ENCODE measurements at places on chromosomes 2 and 18.

DNA sequence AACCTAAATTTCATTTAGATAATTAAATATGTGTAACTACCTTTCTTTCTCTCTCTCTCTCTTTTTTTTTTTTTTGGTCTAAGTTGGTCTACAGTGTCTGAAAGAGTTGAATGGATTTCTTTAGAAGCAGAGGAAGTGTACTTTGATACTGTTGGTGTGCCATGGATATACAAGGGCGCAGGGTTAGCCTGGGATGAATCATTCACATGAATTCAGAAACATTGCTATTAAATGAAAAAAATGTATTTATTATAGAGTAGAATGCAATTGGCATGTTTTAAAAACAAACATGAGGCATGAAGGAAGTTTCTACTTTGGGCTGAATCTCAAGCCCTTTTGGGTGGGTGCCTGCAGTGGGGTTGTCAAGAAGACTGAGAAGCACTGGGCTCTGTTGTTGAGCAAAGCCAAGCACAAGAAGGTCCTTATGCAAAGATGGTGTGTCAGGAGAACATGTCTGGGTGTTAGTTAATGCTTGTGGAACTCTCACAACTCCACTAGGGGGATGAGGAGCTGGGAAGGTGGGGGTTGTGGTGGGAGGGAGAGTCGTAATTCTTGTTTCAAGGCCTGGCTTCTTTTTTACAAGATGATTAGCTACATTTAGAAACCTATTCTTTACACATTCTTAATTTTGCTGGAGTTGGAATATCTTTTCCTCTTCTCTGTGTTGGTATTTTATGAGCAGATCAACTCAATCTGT is 57.9 kb downstream of the LYPD6 start:
- no peak for DNase-seq

- no peak for DNase-seq
Measured at GRCh38 chr2:239199041-239199768, 201.6 kb downstream of the HDAC4 start.

- DNase-seq = no peak
Measured at GRCh38 chr2:151569167-151569566, 159.5 kb downstream of the RIF1 start.

- DNase-seq = no peak
Measured at GRCh38 chr2:121608367-121608766, 40.9 kb downstream of the CLASP1 start.

- DNase-seq = no peak
Measured at GRCh38 chr2:26633351-26633945, 7.7 kb downstream of the CIB4 start.

DNA sequence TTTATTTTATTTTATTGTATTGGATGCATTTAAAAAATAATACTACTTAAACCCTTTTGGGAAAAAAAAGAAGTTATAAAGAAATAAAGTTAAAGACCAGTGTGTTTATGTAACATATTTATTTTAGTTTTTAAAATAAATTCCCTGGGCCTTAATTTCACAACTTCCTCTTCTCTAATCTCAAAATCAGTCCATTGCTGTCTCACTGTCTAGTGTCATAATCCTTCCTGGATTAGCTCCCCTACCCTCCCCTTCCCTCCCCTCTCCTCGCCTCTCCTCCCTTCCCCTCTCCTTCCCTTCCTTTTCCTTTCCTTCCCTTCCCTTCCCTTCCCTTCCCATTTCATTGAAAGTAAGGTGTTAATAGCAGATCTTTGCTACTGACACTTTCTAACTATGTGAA is 40.3 kb upstream of the ZEB2 start:
- no peak for DNase-seq

DNA sequence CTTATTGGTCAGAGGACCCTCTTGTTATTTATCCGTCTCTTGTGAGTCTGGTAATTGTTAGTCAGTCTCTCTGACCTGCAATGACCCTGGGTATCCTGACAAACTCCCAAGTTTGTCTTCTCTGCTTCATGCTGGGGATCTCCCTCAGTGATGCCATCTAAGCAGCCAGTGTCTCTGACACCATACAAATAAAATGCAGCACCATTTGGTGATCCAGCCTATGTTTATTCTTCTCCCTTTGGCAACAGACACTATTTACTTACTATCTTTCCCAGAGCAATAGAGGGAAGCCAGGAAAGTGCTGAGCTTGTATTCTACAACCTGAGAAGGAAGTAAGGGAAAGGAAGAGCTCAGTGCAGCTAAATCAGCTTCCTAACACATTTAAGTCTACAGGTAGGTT is 15.9 kb downstream of the SERPINE2 start:
- no peak for DNase-seq

- no peak for DNase-seq
Measured at GRCh38 chr2:150127346-150127990, 360.0 kb downstream of the RND3 start.

DNA sequence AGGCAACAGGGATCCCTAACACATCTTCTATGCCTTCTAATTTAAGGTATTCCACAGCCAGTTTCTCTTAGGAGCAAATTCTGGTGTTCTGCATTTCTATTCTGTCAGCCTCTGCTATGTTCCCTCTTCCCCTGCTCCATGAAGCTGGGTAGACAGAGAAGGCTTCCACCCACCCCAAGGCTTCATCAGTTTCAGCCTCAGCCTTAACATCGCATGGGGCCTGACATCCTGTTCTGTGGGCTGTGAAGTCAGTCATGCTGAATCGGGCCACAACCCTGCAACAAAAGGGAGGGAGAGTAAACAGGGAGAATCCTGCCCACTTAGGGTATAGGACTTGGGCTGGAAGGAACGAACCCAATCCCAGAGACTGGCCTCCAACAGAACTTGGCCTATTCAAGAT is 70.6 kb upstream of the PPM1B start:
- no peak for DNase-seq

DNA sequence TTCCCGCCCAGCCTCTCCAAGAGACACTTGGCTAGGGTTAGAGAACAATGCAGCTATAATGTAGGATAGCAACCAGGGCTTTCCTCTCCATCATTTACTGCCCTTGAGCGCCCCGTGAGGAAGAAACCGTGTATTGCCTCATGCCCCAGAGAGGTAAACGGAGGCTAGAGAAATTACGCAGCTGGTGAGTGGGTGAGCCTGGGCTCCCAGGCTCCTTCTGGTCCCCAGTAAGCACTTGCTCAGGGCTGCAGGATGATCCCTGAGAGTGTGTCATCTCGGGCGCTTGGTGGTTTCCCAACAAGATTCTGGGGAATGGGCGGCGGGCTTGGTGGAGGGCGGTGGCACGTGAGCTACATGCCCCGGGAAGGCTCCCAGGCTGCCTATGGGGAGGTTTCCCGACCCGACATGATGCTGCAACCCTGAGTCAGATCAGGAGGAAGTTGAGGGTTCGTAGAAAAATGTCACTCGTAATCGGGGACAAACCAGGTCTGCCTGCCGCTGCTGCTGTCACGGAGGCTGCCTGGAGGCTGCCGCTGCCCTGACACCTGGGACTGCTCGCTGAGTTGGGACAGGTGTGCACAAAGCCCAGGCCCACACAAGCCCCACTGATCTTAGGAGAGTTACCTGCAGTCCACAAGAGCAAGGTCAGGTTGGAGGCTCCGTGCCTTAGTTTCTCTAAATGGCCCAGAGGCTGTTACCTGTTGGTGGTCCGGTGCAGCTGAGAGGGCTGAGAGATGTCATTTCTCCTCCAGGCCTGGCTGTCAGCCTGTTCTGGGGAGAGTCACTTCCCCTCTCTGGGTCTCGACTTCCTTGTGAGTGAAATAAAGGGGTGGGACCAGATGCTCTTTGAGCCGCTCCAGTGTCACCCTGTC is at the start of gene GPR55:
TSS of gene GPR55 (minus strand) at position 773 of the 872 bp plus-strand sequence. CDS start 14,280 bp downstream, outside the sequence.
- DNase-seq = peak; percentile 85

DNA sequence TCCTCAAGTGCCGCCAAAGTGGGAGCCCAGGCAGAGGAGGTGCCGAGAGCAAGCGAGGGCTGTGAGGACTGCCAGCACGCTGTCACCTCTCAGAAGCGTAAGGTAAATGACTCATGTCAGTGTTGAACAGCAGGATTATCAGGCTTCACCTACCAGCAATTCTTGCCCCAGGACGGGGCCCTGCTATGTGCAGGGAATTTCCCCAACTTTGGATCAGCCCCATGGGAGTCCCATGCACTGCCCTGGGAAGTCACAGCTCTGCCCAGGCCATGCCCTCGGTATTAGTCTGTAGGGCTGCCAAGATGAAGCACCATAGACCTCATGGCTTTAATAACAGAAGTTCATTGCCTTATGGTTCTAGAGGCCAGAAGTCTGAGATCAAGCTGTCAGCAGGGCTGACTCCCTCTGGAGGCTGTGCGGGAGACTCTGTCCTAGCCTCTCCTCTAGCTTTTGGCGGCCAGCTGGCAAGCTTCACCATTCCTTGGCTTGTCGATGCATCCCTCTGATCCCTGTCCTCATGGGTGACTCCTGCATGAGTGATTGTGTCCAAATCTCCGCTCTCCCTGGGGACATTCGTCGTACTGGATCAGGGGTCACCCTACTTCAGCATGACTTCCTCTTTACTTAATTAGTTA is 55.9 kb downstream of the TRPM8 start:
- DNase-seq = no peak

DNA sequence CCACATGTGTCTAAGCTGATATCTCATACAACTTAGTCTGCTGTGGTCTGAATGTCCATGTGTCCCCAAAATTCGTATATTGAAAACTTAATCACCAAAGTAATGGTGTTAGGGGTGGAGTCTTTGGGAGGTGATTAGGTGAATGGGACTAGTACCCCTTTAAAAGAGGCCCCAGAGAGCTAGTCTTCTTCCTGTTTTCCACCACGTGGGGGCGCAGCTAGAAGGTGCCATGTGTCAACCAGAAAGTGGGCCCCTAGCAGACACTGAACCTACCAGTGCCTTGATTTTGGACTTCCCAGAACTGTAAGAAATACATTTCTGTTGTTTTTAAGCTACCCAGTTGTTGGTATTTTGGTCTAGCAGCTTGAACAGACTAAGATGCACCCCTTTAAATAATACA is 86.6 kb downstream of the ASB1 start:
- DNase-seq = peak; percentile 17

- DNase-seq = no peak
Measured at GRCh38 chr2:141501752-141502151, 629.1 kb downstream of the LRP1B start.

DNA sequence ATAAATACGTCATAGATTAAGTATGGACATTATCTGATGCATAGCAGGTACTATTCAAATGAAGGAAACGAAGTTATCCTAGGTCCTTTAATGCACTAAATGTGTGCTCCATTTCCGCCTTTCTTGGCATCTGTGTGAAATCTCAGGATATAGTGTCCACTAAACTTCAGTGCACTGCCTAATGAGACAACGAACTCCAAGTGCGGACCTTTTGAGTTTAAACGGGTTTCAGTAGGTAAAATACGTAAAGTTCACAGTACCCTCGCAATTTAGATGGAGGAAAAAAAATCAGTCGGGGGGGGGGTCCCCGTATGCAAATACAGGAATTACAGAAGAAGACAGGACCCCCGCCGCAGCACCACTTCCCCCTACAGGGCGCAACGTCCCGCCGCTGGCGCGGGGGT is 729 bp upstream of the REL start:
- no peak for DNase-seq

DNA sequence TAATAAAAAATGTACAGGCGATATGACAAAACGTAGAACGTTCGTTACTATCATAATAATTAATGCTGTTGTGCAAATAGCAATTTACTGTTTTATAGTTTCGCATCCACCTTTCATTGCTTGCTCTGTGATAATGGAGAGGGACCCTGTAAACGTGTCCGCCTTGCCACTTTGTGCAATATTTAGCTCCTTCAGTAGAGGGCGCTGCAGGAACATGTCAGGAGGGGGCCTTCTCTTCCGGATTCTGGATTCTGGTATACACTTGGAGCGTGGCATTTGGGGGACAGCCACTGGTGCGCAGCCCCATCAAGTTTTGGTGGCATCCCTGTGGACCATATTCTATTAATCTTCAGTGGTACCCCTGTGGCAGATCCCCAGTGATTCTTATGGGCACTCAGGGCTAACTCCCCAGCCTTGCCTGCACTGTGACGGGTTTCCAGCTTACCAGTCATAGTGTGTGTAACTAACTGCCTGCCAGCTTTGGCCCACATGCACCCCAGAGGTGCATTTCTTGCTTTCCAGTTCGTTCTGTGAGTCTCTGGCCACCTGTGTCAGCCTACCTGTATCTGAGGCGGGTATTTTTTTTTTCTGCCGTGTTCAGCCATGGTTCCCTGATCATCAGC is 140.3 kb downstream of the CYRIA start:
- DNase-seq = no peak

- DNase-seq = no peak
Measured at GRCh38 chr2:110958346-110959119, 162.2 kb upstream of the BCL2L11 start.

DNA sequence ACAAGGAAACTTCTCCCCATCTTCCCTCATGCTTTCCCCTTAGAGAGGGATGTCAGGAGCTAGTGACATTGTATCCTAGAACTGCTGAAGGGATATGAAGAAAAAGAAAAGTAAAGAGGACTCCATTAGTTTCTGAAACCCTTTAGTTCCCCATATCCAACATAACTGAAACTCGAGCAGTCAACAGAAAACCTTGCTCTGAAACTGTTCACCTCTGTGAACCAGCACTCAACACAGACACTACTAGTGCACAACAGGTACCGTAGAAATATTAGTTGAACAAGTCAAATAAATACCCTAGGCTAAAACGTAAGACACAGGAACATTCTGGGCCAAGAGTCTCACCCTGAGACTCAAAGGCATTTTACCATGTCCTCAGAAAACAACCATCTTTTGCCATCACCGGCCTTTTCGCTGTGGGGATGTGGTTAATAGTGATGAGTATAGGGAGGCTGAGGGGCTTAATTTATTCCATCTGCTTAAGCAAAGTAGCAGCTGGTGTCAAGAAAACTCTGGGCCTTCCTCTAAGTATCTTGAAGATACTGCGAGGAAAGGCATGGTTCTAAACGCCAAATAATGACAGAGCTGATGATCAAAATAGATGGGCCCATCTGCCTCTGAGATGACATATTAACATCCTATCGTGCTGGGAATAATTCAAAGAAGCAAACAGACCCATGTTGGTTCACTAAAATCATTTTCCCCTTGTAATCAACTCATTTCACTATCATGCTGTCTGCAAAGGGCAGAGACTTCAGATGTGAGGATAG is 156.8 kb downstream of the STK39 start:
- no peak for DNase-seq

All from stimulated activated effector memory CD8-positive, alpha-beta T cell treated with anti-CD3 and anti-CD28 coated beads, Interleukin-12 subunit alpha, Interleukin-12 subunit beta, amount 100 ng/mL, for 72 hours (primary cell).